ENCODE measurements at places on chromosomes 3 and 15.
A peak's percentile ranks its signal among the peaks of the same experiment; 100 is the strongest.

GRCh38 chr15:50939911-50940310 lies 31.4 kb downstream of the AP4E1 start:
- DNase-seq, result no peak

DNA sequence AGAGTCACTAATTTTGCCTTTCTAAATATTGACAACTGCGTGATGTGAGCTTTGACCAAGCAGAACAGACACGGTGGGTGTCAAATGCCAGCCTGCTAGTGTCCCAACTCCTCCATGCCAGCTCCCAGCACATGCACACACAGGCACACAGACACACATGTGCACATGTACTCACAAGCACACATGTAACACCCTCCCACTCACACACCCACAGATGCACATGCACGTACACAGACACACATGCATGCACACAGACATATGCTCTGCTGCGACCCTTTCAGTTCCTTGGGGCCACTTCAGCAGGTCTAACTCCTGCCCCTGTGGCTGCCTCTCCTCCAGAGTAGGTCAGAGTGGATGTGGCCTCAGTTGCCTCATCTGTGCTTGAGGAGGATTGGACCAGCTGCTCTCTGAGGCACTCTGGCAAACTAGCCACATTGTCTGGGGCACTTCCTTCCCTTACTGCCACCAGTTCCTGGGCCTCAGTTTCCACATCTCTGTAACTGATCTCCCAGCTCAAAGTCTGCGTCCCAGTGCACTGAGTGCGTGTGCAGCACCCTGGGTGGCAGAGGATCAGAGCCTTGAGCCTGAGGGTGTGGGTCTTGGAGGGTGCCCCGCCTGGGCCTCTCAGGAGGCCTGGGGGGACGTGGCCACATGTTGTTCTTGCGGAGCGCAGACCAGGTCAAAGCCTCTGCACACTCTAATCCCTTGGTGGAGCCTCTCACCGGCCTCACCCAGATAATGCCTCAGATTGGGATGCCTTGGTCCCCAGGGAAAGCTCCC lies 55.0 kb upstream of the PRR23E start:
- DNase-seq, result no peak

DNA sequence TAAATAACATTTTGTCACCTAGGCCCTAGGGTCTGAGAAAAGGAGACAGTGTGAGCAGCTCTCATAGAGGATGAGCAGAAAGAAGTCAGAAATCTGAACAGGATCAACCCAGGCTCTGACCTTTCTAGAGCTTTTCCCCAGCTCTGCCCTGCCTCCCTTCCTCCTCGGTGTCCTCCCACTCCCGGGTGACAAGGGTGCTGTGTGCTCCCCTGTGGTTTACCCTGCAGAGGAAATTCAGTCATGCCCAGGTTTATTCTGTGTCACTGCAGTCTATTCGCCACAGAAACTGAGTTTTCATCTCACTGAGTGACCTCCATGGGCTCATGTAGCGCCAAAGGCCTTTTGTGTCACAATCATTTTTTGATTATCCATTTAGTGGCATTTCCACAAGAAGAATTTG lies 76.6 kb downstream of the IL12A start:
- DNase-seq, result no peak

GRCh38 chr15:92435145-92435544 lies 41.5 kb downstream of the ST8SIA2 start:
- DNase-seq, result no peak

DNA sequence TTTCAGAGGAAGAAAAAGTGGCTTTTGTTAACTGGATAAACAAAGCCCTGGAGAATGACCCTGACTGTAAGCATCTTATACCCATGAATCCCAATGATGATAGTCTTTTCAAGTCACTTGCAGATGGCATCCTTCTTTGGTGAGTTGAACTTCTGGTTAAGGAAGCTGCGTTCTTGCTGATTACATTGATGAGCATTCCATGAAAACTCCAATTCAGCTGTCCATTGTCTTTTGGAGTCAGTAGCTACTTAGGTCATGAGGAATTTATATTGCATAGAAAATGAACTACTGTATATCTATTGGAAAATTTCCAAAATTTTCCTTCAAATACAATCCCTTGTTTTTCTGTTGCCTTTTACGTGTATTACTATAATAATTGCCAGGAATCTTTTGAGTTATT lies 47.7 kb upstream of the TRPC1 start:
- no peak for DNase-seq

DNA sequence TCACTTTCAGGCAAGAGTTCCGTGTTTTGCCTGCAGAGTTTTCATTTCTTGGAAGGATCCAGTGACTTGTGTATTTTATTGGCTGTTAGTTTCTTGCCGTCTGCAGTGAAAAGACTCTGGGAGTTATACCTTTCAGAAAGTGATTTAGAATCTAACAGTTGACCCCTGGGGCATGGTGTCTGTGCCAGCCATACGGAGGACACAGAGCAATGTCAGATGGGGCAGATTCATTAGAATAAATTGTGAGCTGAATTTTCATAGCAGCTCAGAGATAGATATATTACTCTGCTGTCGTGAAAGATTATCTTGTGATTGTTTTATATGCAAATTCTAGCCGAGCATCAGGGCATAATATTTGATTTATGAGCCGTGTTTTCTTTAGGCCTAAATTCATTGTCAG lies 131.6 kb downstream of the SV2B start:
- no peak for DNase-seq

DNA sequence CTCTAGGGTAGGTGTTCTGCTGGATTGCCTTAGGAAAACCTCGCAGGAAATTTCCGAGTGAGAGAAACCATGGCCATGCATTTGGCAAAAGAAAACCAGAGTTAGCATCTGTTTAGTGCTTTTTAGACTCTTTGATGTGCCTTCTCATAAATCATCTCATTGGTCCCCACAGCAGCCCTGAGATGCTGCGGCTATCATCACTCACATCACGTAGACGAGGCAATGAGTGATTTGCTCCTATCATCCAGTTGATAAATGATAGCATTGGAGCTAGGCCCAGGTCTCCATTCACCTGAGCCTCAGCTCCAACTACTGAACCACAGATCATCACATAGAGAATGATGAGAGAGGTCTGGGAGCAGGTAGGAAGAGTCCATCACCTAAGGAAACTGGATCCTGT lies 111.1 kb downstream of the PDCD6IP start:
- no peak for DNase-seq

DNA sequence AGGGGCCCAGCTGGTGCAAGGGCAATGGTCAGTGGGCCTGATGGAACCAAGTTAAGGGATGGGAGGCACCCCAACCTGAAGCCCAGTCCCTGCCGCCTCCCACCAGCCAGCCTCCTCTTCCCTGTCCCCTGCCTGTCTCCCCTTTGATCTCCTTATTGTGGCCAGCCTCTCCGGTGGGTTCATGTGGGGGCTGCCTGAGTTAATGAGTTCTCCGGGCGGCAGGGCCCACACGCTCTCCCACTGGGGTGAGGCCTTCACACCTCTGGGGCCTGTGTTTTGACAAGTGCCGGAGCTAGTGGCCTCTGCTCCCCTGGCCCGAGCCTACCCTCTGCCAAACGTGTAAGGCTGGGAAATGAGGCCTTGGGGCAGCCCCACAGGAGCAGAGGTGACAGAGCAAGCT lies 7.2 kb upstream of the MESP1 start:
- no peak for DNase-seq

GRCh38 chr3:147393261-147393942 lies 12.9 kb downstream of the ZIC4 start:
- no peak for DNase-seq

- no peak for DNase-seq
These were observed 5.4 kb downstream of the TRH start for GRCh38 chr3:129979905-129980304.

- DNase-seq, result no peak
These were observed 85.9 kb upstream of the ZBTB20 start for GRCh38 chr3:115233021-115233420.

DNA sequence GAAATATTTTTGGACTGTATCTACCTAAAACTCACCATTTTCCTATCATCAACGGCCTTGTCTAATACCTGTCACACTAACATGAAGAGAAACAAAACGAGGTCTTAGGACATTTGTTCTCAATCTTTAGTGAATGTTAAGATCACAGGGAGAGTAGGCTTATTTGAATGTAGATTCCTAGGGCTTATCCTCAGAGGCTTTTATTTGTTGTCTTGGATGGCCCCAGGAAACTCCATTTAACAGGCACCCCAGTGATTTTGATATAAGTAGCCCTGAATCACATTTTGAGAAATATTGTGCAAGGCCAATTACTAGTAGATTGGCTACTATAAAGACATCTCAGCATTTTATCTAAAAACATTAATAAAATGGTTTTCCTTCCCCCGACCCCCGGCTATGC lies 367.4 kb downstream of the GAP43 start:
- no peak for DNase-seq

DNA sequence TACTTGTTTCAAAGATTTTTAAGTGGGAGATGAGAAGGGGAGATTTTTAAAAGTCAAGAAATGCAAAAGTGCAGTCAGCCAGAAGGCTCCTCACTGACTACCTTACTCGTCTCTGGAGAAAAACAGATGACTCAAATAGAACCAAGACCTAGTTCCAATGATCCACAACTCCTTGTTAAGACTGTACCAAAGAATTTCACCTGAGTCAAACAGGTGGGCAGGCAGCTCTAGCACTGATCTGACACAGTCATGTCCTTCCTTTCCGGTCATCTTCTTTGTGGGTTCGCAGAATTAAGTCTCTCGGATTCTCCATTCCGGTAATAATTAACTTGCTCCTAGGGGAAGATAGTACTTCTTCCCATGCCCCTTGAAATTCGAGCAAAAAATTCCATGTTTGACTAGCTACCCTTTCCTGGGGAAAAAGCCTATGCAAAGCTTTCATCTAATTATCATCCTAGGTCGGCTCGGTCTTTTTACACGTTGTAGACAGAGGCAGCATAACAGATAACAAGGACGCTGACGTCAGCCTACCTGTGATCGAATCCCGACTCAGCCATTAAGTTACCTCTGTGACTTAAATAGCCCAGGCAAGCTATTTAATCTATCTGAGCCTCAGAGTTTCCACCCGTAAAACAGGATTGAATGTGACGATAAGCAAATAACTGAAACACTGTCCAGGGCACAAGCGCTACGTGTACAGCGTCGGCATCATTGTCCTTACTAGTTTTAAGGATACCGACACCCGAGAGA lies 758 bp downstream of the SELENOK start:
- DNase-seq, result no peak

DNA sequence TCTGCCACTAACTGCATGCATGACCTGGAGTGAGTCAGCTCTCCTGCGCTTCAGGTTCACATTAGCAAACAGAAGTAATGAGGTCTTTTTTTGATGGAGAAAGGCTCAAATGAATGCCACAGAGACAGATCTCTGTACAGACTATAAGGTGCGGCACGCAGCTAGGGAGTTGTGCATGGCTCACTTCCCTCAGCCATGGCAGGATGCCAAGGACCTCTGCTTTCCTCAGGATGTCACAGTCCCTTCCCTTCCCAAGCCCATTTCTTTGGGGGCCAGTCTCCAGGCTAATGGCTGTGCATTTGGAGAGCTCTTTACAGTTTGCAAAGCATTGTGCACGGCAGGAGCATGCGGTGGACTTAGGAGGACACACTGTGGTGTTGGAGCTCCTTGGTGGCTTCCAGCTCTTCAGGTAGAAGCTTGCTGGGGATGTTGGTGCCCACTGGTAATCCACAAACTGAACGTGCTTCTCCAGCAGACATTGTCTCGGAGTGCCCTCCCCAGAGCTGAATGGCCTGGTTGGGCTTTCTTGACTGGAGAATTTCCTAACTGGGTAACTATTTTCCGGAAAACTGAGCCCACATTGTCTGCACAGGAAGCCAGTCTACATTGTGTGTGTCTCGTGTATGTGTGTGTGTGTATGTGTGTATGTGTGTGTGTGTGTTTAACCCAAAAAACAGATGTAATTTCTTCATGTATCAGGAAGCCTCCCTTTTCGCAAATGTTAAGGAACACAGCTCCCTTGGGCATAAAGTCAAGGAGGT lies 172.5 kb upstream of the TLE3 start:
- no peak for DNase-seq

- no peak for DNase-seq
These were observed 3.0 kb upstream of the PLCD1 start for GRCh38 chr3:38032328-38032865.

- DNase-seq, result peak; percentile 45
These were observed 107.1 kb upstream of the ICE2 start for GRCh38 chr15:60585743-60586708.

DNA sequence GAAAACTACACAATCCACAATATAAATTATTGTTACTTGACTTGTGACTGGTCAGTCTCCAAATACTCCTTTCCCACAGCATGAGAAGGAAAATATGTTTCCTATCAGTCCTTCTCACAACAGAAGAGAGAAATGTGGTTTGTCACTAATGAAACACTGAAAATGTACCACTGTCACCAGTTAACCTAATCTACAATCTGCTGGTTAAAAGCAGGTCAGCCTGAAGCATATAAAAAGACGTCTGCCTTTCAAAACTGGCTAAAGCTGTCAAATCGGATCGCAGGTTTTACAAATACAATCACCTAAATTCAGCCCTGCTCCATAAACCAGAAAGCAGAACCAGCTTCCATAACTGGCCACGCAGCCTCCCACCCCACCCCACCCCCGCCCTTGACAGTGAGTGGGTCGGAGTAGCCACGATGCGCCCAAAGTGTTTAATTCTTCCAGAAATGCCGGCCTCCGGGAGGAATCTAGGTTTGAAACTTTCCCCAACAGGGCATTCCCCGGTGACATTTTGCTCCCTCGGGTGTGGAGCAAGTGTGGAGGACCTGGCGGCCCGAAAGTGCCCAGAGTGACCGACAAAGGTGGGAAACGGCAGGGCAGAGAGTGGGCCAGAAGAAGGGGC lies 682 bp downstream of the ETFA start:
- no peak for DNase-seq

- DNase-seq, result no peak
These were observed 100.8 kb downstream of the OPA1 start for GRCh38 chr3:193693774-193694173.

DNA sequence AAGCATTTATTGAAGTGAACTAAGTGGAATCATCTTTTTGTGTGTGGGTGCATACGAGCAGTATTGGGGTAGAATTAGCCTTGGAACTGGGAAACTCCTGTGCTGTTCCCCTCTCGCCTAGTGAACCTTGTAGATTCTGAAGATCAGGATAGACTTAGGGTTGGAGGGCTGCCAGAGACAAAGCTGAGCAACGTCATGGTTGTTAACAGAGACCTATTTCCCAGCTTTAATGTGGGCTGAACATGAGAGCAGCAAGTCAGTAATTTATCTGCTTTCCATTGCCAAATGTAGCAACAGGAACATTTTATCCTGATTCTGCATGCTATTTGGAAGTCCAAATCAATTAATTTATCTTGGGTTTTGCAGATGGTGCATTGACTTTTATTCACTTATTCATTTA lies 246.6 kb downstream of the IL20RB start:
- DNase-seq, result no peak

DNA sequence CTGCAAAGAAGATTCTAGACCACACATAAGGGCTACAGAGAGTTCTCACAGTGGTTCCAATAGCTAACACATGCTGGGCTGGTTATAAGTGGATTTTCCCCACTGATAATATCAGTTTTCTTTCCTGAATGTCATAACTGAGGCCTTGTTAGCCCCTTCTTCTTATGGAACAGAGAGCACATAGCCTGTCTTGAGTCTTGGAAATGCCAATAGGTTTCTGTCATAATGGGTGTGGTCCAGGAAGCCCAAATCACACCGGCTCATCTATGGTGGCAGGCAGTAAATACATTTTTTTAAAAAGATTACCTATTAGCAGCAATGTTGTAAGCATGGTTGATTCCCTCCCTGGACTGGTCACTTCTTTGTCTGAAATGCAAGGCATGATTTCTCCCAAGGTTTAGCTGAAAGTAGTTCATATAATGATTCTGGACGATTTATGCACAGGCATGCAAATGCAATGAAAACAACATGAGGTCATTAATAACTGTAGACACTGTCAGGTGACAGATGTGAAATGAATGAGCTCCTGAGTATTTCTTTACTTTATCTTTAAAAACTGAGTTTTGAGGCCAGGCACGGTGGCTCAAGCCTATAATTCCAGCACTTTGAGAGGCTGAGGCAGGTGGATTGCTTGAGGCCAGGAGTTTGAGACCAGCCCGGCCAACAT lies 67.2 kb upstream of the ATP2C1 start:
- no peak for DNase-seq

Data from NCI-H1092 treated with DMSO at 0.1 percent for 48 hours (cell line).